ENCODE measurements at places on chromosomes 2 and 18.

DNA sequence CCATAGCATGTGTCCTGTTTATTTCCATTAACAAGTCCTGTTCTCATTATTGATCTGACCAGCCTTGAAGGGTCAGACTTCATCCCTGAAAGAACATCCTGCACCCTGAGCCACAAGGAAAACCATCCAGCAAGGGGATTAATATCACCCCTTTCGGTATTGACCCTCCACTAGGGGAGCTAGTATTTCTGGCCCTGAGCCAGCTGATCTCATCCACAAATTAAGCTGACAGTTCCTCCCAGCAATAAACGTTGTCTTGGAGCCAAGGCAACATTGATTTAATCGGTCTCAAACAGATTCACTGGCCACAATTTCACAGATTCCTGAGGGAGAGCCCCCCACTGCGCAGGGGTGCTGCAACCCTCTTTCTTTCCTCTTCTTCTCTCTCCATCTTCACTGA, 353.1 kb upstream of the FANCL start:
- H3K4me1 ChIP-seq = no peaks in the 10 kb centered on the region
- H3K4me3 ChIP-seq = no peak overlapping the region
- H3K27me3 ChIP-seq = no peaks in the 10 kb centered on the region
- DNase-seq = no peak

- no peaks in the 10 kb centered on the region for H3K36me3 ChIP-seq
- no peak for DNase-seq
- H3K4me3 ChIP-seq = no peak overlapping the region
Measured at GRCh38 chr18:69961718-69962117, 14.0 kb upstream of the CD226 start.

GRCh38 chr2:124283096-124283495, 258.0 kb downstream of the CNTNAP5 start:
- H3K27me3 ChIP-seq = no peaks in the 10 kb centered on the region
- H3K4me3 ChIP-seq = no peak overlapping the region
- H3K4me1 ChIP-seq = no peaks in the 10 kb centered on the region
- no peak for DNase-seq

- H3K36me3 ChIP-seq = 0 out of 2 replicates have a peak, but pooled peaks cover 3% of the 10 kb centered on the region
- no peak overlapping the region for H3K4me3 ChIP-seq
- H3K4me1 ChIP-seq = peaks cover 10% of the 10 kb centered on the region
- no peaks in the 10 kb centered on the region for H3K27me3 ChIP-seq
- no peak overlapping the region for H3K27ac ChIP-seq
Measured at GRCh38 chr2:237585590-237586221, 4.8 kb downstream of the RAB17 start.

GRCh38 chr2:226892729-226893128, 56.9 kb downstream of the RHBDD1 start:
- no peak for DNase-seq
- no peaks in the 10 kb centered on the region for H3K36me3 ChIP-seq
- H3K4me1 ChIP-seq = no peaks in the 10 kb centered on the region
- H3K27ac ChIP-seq = no peak overlapping the region
- no peak overlapping the region for H3K4me3 ChIP-seq

GRCh38 chr2:112262876-112263275, 8.0 kb upstream of the ZC3H8 start:
- no peaks in the 10 kb centered on the region for H3K4me1 ChIP-seq
- no peak overlapping the region for H3K27ac ChIP-seq
- H3K4me3 ChIP-seq = no peak overlapping the region
- no peaks in the 10 kb centered on the region for H3K27me3 ChIP-seq
- DNase-seq = no peak

- H3K4me3 ChIP-seq = no peak overlapping the region
- H3K4me1 ChIP-seq = peaks cover 2% of the 10 kb centered on the region
- no peak overlapping the region for H3K27ac ChIP-seq
- no peak for DNase-seq
- H3K36me3 ChIP-seq = no peaks in the 10 kb centered on the region
- no peaks in the 10 kb centered on the region for H3K27me3 ChIP-seq
Measured at GRCh38 chr2:201936817-201937216, 96.8 kb upstream of the FZD7 start.

DNA sequence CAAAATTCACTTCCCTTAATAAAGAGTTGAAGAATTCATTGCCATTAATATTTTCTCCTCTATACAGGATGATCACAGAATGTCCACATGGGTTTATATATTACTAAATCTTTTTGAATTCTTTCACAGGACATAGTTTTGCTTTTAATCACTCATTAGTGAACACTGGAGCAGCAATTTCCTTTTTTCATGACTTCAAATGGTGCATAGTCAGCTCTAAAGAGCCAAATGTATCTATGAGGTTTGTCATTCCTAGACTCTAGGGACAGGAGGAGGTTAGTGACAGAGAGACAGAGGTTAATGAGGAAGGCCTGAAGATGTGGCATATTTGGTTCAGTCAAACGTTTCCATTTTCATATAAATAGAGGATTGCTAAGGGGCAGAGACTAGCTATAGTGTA, 111.8 kb downstream of the FSHR start:
- H3K27me3 ChIP-seq = no peaks in the 10 kb centered on the region
- no peaks in the 10 kb centered on the region for H3K36me3 ChIP-seq
- H3K27ac ChIP-seq = no peak overlapping the region
- no peak for DNase-seq
- H3K4me3 ChIP-seq = no peak overlapping the region
- no peaks in the 10 kb centered on the region for H3K4me1 ChIP-seq
